ENCODE measurements at places on chromosomes 3 and 15.

- DNase-seq = no peak
These were observed 7.0 kb upstream of the USP4 start for GRCh38 chr3:49346797-49347251.

DNA sequence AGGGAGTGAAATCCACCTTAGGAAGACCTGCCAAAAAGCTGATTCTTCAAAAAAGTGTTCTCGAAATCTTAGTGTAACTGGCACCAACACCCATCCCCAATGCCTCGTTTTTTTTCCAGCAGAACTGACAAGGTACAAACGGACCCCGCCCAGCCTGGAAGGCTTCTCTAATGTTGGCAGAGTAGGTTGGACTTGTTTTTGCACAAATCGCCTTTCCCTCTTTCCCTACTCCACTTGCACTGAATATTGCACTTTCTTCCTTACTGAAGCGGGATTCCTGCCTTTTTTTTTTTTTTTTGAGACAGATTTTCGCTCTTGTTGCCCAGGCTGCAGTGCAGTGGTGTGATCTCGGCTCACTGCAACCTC, 544 bp upstream of the TIMMDC1 start:
- DNase-seq = peak; percentile 5

GRCh38 chr3:339351-339750, 142.8 kb downstream of the CHL1 start:
- no peak for DNase-seq

DNA sequence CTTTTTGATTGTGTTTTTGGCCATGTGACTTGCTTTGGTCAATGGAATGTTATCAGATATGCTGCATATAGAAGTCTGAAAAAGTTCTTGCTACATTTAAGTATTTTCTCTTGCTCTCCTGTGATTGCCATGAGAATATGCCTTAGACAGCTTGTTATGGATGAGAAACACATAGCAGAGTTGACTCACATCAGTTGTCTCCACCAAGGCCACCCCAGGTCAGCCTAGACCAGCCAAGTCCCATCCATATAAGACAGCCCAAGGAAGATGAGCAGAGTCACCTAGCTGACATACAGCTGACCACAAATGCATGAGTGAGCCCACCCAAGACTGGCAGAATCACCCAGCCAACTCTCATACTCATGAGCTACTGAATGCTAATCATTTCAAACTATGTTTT, 153.0 kb downstream of the THRB start:
- no peak for DNase-seq

DNA sequence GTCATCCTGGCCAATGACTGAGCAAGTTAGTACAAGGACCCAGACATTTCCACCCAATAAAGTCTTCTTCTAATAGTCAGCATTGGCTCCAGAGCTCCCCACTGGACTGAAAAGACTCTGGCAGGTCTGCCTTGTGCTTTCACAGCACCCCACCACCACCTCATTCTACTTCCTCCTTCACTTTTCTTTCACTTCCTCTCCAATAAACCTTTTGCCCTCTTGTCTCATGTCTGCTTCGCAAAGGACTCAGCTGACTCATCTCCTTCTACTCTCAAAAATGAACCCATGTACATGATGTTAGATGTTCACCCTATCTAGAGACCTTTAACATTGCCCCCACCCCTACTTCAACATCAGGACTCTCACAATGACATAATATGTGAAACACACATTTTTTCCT, 181.0 kb upstream of the PPP2R3A start:
- DNase-seq = no peak

DNA sequence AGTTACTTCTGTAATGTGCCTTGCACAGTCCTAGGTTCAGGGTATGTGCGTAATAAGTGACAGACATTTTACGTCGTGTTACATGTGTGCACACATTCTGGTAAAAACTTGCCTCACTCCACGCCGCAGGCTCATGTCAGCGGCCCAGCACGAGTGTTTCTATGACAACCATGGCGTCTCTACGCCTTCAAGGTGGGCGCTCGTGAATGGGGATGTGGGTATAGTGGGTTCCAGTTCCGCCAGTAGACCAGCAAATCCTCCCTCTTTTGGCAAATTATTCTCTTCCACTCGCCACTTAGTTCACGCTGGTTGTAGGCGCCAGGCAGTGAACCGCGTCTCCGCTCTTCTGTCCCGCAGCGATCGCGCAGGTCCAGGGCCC, 40.3 kb downstream of the CHST14 start:
- no peak for DNase-seq

GRCh38 chr3:120475722-120476377, 25.1 kb upstream of the FSTL1 start:
- DNase-seq = no peak

DNA sequence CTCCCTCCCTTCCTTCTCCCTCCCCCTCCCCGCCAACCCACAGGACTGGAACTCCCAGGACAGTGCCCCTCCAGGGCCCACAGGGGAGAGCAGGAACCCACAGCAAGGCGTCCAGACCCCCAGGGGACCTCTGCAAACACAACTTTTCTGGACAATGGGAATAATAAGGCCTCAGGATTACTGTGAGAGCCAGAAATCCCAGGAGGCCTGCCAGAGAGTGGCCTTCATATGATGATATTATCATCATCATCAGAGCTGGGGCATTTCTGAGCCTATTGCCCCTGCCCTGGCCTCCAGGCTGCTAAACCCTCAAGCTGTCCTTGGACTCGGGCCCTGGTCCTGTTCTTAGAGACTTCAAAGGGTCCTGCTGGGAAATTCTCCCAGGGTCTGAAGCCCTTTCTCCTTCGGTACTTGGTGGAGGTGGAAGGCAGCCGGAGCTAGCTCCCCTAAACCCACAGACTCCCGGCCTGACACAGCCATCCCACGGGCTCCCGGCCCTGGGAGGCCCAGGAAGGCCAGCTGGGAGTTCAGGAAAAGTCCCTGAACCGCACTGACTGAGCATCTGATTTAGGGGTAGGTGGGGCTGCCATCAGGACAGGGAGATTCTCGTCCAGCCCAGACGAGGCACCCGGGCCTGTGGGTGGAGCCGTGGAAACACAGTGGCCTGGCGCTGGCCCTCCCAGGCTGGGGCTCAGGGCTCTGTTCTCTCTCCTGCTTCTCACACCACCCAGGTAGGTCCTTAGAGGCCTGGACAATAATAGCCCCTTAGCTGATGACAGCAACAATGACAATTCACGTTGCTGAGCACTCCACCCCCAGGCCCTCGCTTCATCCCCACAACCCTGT, 4.9 kb downstream of the CALML4 start:
- no peak for DNase-seq

- DNase-seq = no peak
These were observed 75.5 kb downstream of the RBPMS2 start for GRCh38 chr15:64699751-64700388.

- DNase-seq = no peak
These were observed 6.4 kb downstream of the DNAJC19 start for GRCh38 chr3:180983136-180983535.

- DNase-seq = no peak
These were observed 13.3 kb downstream of the ITGA11 start for GRCh38 chr15:68418611-68419161.

DNA sequence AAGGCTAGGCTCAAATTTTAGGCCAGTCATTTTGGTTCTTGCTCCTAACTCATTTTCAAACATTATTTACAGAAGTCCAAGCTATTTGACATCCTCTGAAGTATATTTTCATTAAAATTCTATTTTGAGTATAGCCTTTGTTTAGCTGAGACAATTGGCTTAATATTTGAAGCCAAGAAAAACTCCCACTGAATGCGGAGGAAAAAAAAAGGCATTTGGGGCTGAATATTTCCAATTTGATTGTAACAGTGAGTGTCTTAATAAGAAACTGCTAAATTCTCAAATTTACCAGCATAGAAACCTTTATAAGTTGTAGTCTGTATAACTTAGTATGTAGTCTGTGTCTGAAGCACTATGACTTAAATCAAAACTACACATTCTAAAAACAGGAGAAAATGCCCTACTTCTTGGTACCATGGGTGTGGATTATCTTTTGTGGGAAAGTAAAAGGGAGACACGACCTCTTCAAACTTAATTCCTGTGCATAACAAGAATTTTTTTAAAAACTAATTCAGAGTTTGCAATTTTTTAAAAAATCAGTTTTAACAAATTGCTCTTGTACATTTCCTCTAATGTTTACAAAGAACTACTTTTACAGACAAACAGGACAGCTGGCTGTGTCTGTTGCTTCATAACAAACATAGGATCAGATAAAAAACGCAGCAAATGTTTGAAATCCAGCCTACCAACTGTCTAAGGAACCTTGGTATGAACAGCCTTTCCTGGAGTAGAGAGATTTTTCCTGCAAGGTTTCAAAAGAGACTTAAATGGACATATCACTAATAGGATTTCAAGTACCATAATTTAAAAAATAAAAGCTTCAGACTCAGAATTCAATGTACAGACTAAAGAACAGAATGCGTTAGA, 52.7 kb upstream of the LMOD3 start:
- DNase-seq = no peak

DNA sequence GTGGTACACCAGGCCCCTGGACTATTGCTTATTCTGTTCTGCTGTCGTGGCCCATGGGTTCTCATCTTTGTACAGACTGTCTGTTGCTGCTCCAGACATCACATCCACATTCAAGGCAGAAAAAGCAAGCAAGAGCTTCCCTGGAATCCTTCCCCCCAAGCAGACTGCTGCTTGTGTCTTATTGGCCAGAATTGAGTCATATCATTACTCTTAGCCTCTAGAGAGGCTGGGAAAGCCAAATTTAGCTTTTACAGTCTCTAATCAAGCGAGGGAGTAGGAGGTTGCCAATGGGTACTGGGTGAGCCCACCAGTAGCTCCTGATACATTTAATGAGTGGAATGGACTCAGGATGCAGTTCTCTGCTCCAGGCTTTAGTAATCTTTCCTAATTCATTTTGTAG, 39.4 kb downstream of the RAB6B start:
- DNase-seq = no peak

DNA sequence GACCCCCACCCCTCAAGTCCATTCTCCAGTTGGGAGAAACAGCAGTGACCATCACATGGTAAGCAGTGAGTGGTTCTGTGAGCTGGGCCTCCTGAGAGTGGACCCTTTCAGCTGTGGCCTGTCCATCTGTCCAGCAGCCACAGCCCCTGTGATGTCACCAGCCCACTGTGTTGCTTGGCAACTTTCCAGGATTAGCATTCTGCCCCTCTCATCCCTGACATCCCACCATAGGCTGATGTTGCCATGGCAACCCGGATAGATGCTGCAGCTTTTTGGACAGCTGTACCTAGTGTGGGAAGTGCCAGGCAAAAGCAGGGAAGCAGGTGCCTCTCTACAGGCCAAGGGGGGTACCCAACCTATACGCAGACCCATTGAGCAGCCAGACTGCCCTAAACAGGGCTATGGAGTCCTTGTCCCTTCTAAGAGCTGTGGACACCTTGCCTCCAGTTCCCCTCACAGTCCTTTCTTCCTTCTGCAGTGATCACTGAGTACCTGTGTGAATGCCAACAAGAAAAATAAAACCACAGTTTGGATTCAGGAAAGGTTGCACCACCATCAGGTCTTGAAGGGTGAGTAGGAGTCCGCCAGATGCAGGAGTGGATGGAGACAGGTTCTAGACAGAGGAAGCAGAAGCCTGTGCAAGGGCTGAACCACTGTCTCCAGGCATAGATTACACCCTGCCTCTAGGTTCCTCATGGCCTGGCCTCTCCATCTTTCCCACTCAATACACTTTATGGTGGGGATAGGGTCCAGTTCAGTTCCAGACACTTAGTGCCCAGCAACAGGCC, at the start of gene DNAH1:
TSS of gene DNAH1 (plus strand) at position 343 of the 788 bp plus-strand sequence. CDS start 6,124 bp downstream, outside the sequence.
- no peak for DNase-seq

DNA sequence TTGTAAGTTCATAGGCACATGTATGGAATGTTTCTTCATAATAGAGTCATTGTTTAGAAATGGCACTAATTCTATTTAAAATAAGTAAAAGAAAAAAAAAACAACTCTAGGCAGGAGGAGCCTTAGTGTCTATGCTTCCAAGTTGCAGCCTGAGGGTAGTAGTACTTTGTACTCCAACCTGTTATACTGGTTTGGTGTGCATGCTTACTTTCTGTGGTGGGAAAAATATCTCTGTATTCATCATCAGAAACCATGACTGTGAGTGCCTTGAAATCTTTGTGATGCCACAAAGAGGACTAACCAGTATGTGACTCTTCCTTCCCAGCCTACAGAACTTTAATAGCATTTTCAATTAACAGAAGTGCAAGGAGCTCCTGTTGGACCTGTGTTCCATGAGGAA, 4.4 kb downstream of the NAALADL2 start:
- DNase-seq = no peak

DNA sequence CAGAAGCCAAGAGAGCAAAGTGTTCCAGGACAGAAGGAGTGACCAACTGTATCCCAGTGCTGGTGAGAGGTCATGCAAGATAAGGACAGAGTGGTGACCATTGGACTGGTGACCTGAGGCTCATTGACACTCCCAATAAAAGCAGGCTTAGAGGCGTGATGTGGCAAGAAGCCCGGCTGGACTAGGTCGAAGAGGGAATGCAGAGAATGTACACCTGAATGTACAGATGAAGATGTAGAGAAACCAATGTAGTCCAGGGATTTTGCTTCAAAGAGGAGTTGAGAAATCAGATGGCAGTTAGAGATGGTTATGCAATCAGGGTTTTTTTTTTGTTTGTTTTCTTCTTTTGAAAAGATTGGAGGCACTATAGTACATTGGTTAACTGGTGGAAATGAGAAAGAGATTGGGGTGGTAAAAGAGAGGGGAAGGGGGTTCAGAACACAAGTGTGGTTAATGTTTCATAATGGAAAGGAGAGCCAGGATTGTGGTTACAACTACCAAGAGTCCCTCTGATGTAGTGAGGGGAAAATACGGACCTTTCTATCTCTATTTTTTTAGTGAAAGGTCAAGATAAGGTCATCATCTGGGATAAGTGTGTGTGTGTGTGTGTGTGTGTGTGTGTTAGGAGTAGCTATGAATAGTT, 23.3 kb downstream of the ST3GAL6 start:
- DNase-seq = no peak

GRCh38 chr3:23864931-23865330, 51.9 kb downstream of the NKIRAS1 start:
- no peak for DNase-seq

- peak; percentile 72 for DNase-seq
These were observed 395 bp downstream of the ZFAND6 start for GRCh38 chr15:80059786-80060355.

Data from neuronal stem cell (in vitro differentiated cells).